NCI-H146 (cell line): ENCODE measurements at places on chromosomes 5 and 9.

DNA sequence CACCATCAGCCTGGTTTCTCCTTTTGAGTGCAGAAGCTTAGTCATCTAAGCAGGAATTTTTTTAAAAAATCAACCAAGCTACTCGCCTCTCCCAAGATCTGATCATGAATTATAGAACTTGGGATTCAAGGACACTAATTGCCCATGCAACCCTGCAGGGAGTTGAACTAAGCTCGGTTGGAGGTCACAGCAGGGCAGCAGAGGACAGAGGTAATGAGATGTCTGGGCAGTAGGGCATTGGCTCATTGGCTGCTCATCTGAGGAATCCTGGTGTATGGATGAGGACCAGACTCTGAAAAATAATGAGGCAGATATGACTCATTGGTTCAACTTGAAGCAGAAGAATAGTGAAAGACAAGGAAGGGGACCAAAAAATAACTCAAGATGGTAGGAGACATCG is 111.8 kb upstream of the TLE1 start:
- DNase-seq = no peak

GRCh38 chr5:62732677-62733121 is 154.1 kb downstream of the LRRC70 start:
- DNase-seq = no peak

GRCh38 chr9:77953590-77953989 is 78.0 kb downstream of the GNAQ start:
- DNase-seq = peak; percentile 13

GRCh38 chr9:127785933-127786772 is at the start of gene CDK9:
CDK9 (plus strand) TSS chr9:127786034; CDS start chr9:127786149, 115 bp downstream.
- peak; percentile 84 for DNase-seq

DNA sequence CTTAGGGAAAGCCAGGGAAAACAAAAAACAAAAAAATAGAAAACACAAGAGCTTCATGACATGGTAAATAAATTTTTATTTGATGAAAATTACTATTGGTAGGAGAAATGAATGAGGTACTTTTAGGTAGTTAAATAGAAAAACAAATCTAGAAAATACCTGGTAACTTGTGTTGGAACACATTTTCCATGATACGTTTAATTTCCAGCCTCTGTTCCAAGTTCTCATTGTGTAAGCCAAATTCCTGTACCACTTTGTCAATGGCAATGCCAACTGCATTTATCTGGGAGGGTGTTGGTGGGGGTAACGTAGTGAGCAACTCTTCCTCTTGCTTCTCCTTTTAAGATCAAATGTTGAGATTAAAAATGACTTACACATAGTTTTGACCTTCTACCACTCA is 9.4 kb downstream of the TUT7 start:
- no peak for DNase-seq

- DNase-seq = no peak
Measured at GRCh38 chr9:70100362-70100761, 56.7 kb downstream of the MAMDC2 start.

- no peak for DNase-seq
Measured at GRCh38 chr5:124154714-124155113, 591.7 kb downstream of the ZNF608 start.

DNA sequence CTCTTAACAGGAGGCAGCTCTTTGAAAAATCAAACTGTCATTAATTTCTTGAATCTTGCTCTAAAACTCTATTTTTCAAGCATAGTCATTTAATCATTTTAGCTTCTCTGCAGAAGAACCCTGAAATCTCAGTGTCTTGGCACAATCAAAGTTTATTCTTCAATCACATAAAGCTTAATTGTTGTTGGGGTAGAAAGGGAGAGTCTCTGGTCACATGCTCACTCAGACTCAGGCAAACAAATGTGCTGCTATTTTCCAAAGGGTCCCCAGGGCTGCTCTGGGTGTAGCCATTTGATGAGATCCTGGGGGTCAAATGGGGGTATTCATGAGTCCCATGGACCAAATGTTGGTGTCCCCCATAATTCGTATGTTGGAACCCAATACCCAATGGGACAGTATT is 114.8 kb downstream of the MSX2 start:
- no peak for DNase-seq

DNA sequence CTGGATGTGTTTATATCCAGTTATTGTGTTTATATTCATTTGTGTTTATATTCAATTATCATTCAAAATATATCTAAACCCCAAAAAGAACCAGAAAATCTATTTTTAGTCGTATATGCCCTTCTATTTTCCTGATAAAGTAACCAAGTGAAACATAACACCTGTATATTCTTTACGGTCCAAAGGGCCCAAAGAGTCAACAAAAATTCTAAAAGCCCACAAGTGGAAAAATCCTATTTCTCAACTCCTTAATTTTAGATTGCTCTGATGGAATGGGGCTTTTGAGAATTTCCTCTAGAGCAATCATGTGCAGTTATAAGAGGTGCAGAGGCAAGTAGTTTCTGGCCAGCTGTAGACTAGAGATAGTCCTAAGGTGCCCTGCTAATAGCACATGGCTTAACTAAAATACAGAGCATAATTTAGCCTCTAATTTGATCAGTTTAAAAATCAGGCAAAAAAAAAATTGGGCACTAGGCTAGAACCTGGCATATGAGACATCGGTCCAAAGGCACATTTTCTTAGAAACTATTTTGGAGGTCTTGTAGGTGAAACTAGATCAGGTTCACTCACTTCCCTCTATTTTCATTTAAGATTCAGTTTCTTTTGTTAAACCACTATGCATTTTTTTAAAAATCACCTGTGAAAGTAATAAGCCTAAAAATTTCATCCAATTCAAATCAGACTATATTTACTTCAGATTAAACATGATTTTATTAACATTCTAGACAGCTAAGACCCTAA is 256.0 kb downstream of the FBXL17 start:
- DNase-seq = no peak
